Pulmonary artery endothelial cell (primary cell): ENCODE measurements at places on chromosomes 2 and 18.

DNA sequence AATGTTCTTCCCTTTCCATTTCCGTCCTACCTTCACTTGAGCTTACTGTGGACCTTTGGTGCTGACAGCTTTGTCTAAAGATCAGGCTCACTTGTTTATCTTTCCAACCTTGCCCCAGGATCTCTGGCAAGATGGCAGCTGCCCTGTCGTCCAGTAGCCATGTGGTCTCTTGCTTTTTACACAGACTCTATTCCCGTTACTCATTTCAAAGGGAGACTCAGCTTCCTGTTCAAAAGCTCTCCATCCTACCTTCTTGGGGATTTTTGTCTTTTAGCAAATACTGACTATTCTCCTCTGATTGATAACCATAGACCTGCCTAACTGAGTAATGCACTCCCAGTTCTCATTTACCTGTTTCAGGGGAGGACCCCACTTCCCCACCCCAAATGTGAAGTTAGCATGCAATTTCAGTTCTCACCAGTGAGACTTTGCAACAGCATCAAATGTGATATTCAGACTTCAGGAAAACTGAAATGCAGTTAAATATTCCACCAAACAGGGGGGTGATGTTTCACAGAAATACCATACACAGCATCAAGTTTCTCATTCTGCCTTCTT, 184.4 kb downstream of the MYO3B start:
- no peak for DNase-seq

- DNase-seq: no peak
Observed at GRCh38 chr18:7234956-7235355, 4.1 kb downstream of the LRRC30 start.

DNA sequence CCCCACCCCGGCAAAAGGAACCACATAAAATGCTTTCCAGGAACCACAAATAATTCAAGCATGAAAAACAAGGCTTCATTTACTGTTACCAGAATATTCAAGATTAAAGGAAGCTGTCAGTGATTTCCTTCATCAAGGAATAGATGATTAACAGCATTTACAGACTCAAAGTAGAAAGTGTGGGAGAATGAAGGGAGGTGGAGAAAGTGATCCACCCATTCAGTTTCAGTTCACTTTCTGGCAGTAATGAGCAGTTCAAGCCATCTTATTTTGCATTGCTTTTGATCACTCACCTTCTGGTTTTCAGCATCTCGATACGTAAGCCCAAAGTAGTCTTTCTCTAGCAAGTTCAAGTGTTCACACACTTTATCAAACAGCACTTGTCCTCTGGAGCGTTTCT, 99.0 kb downstream of the EPB41L3 start:
- no peak for DNase-seq

- no peak for DNase-seq
Observed at GRCh38 chr2:214631406-214631805, 178.1 kb downstream of the BARD1 start.

DNA sequence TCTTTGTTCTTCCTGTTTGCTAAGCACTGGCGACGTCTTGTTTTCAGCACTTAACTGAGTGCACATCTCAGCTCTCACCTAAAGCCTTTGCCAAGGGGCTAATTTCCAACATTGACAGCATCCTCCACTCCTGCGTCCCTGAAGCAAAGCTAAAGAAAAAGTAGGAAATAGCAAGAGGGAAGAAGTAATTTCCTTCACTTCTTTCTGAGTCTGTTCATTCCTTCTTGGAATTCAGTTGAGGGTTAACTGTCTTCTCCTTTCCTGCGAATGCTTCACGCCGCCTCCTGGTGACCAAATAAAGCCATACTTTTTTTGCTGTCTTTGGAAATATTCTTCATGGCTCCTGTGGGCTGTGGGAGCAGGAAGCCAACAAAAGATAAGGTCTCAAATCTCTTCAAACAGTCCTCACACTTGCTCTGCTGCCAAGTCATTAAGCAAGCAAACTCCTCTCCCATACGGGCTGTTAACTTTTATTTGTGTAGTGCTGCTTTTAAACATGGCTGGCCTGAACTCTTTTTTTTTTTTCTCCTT, 100.9 kb downstream of the DPP10 start:
- DNase-seq: no peak

GRCh38 chr2:47437287-47437686, 34.3 kb downstream of the MSH2 start:
- DNase-seq: no peak

DNA sequence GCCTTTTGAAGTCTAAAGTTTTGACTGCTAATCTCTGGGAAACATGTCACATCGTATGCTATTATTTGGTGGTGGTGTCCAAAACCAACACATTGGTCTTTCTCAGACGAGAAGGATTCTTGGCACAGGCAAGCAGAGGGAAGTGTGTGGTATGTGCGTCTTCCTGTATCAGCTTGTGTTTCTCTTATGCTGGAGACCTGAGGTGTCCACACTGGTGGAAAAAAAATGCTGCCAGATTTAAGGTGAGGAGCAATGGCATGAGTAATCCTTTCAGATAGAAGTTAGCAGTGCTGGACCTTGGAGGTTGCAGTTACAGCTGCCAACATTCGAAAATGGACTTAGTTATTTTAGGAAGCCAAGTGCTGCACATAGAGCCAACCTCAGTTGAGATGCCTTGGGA, 11.7 kb upstream of the FHL2 start:
- peak; percentile 78 for DNase-seq

DNA sequence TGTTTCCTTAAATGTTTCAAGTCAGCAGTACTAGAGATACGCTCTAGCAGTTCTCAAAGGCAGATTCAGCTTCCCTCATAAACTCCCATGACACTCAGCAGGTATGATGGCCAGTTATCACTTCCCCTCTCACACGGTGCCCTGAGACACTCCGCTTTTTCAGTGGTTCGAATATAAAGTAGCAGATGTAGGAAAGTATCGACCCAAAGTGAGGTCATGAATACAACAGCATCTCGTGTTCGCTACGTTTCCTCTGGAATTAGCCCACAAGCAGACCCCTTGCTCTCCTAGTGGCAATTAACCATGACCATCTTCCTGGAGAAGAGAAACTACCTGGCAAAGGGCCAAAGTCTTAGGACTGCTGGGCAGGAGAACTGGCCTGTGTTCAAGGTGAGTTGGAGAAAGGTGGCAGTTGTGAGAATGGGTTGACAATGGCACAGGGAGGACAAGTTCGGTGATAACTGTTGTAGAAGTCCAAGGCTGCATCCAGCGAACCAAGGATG, 9.3 kb upstream of the AGBL5 start:
- no peak for DNase-seq

DNA sequence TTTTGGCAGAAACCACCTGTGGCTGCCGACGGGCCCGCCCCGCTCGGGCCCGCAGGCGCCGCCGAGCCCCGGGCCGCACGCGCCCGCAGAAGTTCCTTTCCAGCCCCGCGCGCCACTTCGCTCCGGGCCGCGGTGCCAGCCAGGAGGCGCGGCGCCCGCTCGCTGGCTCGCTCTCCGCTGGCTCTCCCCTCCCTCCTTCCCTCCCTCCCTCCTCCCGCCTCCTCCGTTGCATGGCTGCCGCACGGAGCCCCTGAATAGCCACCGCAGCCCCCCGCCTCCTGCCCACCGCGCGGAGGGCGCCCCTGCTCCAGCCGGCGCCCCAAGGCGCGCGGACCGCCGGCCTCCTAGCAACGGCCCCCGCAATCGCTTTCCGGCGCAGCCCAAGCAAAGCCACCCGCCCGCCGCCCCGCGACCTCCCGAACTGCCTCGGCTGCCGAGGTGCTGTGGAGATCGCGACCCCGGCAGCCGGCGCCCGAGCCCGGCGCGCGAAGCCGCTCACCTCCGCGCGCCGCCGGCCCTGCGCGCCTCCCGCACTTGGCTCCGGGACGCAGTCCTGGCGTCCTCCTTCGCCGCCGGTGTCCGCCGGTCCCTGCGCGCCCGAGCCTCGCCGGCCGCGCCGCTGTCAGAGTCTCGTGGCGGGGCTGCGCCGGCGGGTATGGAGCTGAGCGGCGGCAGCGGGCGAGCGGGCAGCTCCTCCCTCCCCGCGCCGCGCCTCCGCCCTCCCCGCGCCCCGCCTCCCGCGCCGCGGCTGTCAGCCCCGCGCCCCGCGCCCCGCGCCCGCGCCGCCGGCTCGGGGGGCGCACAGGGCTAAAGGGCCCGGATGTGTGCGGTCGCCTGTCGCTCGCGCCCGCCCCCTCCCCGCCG, at the start of gene ZBTB7C:
TSS of gene ZBTB7C (minus strand) at position 657 of the 864 bp plus-strand sequence.
- DNase-seq: no peak

DNA sequence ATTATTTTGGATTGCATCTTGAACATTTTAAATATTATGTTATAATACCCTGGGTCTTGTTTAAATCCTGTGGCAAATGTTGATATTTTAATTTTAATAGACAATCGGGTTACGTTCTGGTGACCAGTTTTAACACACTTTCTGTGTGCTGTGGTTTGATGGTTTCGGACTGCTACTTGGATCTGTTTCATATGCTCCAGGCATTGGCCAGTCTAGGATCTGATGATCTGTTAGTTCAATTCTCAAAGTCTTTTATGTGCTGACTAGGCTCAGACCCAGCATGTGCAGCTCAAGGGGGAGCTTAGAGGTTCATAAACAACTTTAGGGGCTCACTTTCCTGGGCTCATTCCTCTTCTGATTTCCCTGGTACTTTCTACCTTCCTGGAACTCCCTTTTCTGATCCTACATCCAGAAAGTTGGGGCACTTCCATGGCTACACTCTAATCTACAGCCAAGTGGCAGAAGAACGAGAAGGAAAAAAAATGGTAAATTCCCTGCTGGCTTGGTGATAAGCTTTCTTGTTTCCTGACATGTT, 5.0 kb upstream of the ZBTB14 start:
- DNase-seq: no peak

GRCh38 chr18:47345291-47345690, 93.8 kb upstream of the SKOR2 start:
- DNase-seq: no peak
